ENCODE measurements at places on chromosomes 16 and 17. TPM values are rescaled to one million over a fixed set of nuclear protein-coding genes. Genes with fewer than 3 reads are reported as not detected.

The SYCE1L gene
- total RNA-seq: 1.2 TPM

The HCFC1R1 gene
- total RNA-seq: 18.3 TPM

The GNGT2 gene
- not detected for total RNA-seq

The MYH13 gene
- total RNA-seq: not detected

The RNPS1 gene
- 19.3 TPM for total RNA-seq

The PYY gene
- total RNA-seq: not detected

The ACE gene
- total RNA-seq: 2.0 TPM

The NT5C gene
- 54.6 TPM for total RNA-seq

The FBXO39 gene
- 0.82 TPM for total RNA-seq

The CTF1 gene
- 0.23 TPM for total RNA-seq

The CDH8 gene
- total RNA-seq: 9.5 TPM

The C16orf86 gene
- total RNA-seq: 3.6 TPM

The FBXL16 gene
- total RNA-seq: 0.08 TPM

The SLFN11 gene
- total RNA-seq: 62.4 TPM

The B4GALNT2 gene
- not detected for total RNA-seq

The TBC1D3K gene
- not detected for total RNA-seq

The C17orf107 gene
- total RNA-seq: 7.4 TPM

The SLC12A3 gene
- under 0.01 TPM for total RNA-seq

The CETP gene
- 0.15 TPM for total RNA-seq

The KRTAP1-4 gene
- not detected for total RNA-seq

The SEZ6L2 gene
- total RNA-seq: 2.3 TPM

The NSRP1 gene
- 8.5 TPM for total RNA-seq
